Testis (tissue), 5 donors: ENCODE measurements at places on chromosomes 11 and 22.

GRCh38 chr11:95101935-95102334 is 12.3 kb downstream of the ENDOD1 start:
- H3K4me3 ChIP-seq = no peak overlapping the region
- no peaks in the 10 kb centered on the region for H3K27me3 ChIP-seq
- no peak overlapping the region for H3K27ac ChIP-seq
- H3K36me3 ChIP-seq = no peaks in the 10 kb centered on the region
- DNase-seq = no peak

- H3K4me3 ChIP-seq = no peak overlapping the region
- no peaks in the 10 kb centered on the region for H3K4me1 ChIP-seq
- no peak for DNase-seq
- no peak overlapping the region for H3K27ac ChIP-seq
- H3K36me3 ChIP-seq = no peaks in the 10 kb centered on the region
Observed at GRCh38 chr22:37442537-37442936, 15.3 kb upstream of the ELFN2 start.

- peak overlapping the region; percentile 96 for H3K4me3 ChIP-seq
- peaks cover 10% of the 10 kb centered on the region for H3K4me1 ChIP-seq
- DNase-seq = no peak
- H3K27ac ChIP-seq = peak overlapping the region; percentile 93
- H3K27me3 ChIP-seq = no peaks in the 10 kb centered on the region
Observed at GRCh38 chr22:45164270-45165088, 754 bp downstream of the NUP50 start.

DNA sequence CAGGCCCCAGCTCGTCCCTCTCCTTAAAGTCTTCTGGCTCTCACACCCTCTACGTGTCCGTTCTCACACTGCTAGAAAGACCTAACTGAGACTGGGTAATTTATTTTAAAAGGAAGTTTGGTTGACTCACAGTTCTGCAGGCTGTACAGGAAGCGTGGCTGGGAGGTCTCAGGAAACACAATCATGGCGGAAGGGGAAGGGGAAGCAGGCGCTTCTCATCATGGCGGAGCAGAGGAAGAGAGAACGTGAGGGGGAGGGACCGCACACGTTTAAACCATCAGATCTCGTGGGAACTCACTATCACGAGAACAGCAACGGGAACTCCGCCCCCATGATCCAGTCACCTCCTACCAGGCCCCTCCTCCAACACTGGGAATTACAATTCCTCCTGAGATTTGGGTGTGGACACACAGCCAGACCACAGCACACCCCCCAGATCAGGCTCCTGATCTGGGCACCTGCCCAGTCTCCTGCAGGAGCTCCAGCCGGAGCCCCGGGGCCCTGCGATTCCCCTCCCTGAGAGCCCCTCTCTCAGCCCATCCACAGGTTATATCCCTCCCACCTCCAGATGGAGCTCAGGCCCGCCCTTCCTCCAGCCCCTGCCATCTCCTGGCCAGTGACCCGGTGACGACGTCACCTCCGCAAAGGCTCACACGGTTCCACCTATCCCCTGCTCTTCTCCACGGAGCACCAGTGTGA is 170.2 kb downstream of the BRD1 start:
- no peaks in the 10 kb centered on the region for H3K27me3 ChIP-seq
- H3K4me1 ChIP-seq = no peaks in the 10 kb centered on the region
- peak; percentile 82 for DNase-seq
- H3K36me3 ChIP-seq = no peaks in the 10 kb centered on the region
- peak overlapping the region; percentile 41 for H3K27ac ChIP-seq

- H3K27me3 ChIP-seq = no peaks in the 10 kb centered on the region
- no peak for DNase-seq
- H3K4me1 ChIP-seq = no peaks in the 10 kb centered on the region
- H3K27ac ChIP-seq = no peak overlapping the region
- H3K36me3 ChIP-seq = no peaks in the 10 kb centered on the region
Observed at GRCh38 chr11:5335170-5335569, 8.2 kb downstream of the OR51B5 start.

- no peaks in the 10 kb centered on the region for H3K27me3 ChIP-seq
- H3K27ac ChIP-seq = no peak overlapping the region
- H3K36me3 ChIP-seq = no peaks in the 10 kb centered on the region
- H3K4me1 ChIP-seq = no peaks in the 10 kb centered on the region
- DNase-seq = peak; percentile 60
Observed at GRCh38 chr11:36478700-36479329, 31.3 kb downstream of the TRAF6 start.

DNA sequence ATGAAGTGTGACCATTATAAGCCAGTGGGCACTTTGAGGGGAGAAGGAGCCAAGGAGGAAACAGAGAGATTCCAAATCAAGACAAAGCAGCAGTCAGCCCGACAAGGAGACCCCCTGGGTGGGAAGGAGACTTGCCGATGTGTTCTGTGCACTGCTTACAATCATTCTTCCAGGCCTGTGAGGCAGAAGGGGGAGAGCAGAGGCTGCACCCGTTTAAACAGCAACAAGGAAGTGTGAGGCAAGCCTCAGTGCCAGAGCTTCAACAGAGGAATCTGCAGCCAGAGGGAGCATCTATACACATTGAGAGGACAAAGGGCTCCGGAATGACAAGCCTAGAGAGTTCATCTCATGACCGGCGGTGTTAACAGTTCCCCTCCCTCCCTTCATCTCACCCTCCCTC is 121.1 kb downstream of the NXPE2 start:
- H3K4me3 ChIP-seq = no peak overlapping the region
- DNase-seq = no peak
- no peaks in the 10 kb centered on the region for H3K36me3 ChIP-seq
- H3K4me1 ChIP-seq = no peaks in the 10 kb centered on the region
- no peaks in the 10 kb centered on the region for H3K27me3 ChIP-seq
- no peak overlapping the region for H3K27ac ChIP-seq

DNA sequence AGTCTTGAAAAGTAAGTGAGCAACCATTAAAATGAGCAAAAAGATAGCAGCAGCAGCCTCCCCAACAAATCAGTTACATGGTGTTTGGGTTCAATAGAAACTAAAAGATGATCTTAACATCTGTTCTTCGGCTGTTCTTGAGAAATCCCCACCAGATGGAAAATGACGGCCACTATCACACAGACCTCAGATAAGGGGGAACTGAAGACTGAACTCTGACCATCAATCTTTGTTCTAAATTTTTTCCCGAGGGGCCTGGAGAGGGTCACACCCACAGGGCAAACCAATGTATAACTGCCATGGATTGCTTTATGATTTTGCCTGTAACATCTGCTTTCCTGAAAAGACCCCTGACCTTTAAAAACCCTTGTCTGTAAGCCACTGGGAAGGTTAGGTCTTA is 624.8 kb upstream of the KIRREL3 start:
- peaks cover 8% of the 10 kb centered on the region for H3K4me1 ChIP-seq
- H3K27me3 ChIP-seq = no peaks in the 10 kb centered on the region
- no peak for DNase-seq
- H3K36me3 ChIP-seq = no peaks in the 10 kb centered on the region
- no peak overlapping the region for H3K27ac ChIP-seq

GRCh38 chr11:132253469-132254264 is 883.3 kb downstream of the NTM start:
- no peak overlapping the region for H3K4me3 ChIP-seq
- H3K36me3 ChIP-seq = no peaks in the 10 kb centered on the region
- H3K27ac ChIP-seq = no peak overlapping the region
- no peak for DNase-seq

- peaks cover 2% of the 10 kb centered on the region for H3K4me1 ChIP-seq
- DNase-seq = no peak
- H3K36me3 ChIP-seq = no peaks in the 10 kb centered on the region
Observed at GRCh38 chr11:118049771-118050170, 27.1 kb upstream of the TMPRSS4 start.

DNA sequence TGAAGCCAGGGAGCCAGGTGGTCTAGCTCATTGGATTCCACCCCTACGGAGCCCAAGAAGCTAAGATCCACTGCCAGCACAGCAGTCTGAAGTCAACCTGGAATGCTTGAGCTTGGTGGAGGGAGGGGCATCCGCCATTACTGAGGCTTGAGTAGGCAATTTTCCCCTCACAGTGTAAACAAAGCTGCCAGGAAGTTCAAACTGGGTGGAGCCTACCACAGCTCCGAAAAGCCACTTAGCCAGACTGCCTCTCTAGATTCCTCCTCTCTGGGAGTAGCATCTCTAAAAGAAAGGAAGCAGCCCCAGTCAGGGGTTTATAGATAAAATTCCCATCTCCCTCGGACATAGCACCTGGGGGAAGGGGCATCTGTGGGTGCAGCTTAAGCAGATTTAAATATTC is 620.3 kb downstream of the NELL1 start:
- H3K36me3 ChIP-seq = no peaks in the 10 kb centered on the region
- H3K4me1 ChIP-seq = no peaks in the 10 kb centered on the region
- H3K4me3 ChIP-seq = no peak overlapping the region
- H3K27me3 ChIP-seq = no peaks in the 10 kb centered on the region
- no peak for DNase-seq
- no peak overlapping the region for H3K27ac ChIP-seq

DNA sequence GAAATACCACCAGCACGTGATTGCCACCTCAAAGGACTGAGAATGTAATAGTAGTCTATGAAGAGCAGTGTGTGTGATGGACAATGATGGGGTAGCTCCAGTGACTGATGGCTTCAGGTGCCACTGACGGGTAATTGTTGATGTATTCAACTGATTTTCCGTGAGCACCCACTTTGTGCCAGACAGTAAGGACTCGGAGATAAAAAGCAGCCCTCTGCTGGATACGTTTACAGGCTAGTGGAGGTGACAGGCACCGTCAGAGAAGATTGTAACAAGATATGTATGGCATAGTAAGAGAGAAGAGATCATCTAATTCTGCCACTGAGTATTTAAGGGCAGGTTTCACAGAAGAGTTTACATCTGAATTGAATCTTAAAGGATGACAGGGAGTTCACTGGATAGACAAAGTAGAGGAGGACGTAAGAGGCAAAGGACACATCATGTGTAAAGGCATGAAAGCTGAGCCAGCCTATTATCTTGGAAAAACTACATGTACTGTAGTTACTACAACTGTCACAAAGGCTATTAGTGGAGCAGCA is 1.1 kb upstream of the ENTHD1 start:
- peaks cover 12% of the 10 kb centered on the region for H3K4me1 ChIP-seq
- no peak for DNase-seq
- H3K27ac ChIP-seq = no peak overlapping the region
- H3K36me3 ChIP-seq = no peaks in the 10 kb centered on the region
- no peak overlapping the region for H3K4me3 ChIP-seq

DNA sequence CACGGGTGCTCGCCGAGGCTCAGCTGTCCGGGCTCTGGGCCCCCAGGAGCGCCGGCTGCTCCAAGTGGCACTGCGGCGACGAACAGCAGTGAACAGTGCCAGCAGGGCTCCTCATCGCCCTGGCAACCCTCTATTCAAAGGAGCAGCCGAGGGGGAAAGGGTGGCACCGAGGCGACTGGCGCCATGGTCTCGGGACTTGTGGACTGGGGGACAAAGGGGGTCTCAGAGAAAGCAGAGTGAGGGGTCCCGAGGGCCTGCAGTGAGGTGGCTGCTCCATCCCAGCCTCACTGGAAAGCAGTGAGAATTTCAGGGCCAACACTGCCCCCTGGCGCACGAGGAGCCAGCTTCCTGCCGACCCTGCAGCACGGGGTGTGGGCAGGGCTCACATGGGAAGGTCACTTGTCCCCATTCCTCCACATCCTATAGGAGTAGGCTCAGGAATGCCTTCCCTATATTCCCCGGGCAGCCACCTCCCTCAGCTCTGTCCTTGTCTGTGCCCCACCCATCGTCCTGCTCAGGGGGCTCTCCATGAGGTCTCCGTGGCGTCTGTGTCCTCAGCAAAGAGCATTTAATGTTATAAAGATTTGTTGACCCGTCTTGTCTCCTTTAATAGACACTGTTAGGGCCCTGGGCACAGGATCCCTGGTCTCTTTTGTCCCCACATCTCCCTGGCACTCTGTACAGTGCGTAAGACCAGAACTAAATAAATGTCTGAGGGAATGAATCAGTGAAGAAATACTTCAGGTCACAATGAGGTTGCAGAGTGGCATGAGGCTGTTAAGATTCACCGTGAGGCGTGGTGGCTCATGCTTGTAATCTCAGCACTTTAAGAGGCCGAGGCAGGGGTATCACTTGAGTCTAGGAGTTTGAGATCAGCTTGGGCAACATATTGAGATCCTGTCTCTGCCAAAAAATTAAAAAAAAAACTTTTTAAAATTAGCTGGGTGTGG is 26.4 kb downstream of the LRFN4 start:
- no peak overlapping the region for H3K27ac ChIP-seq
- H3K27me3 ChIP-seq = no peaks in the 10 kb centered on the region
- no peaks in the 10 kb centered on the region for H3K36me3 ChIP-seq
- no peaks in the 10 kb centered on the region for H3K4me1 ChIP-seq
- DNase-seq = peak; percentile 56
- H3K4me3 ChIP-seq = no peak overlapping the region

- no peaks in the 10 kb centered on the region for H3K27me3 ChIP-seq
- no peaks in the 10 kb centered on the region for H3K4me1 ChIP-seq
- H3K4me3 ChIP-seq = no peak overlapping the region
- H3K27ac ChIP-seq = no peak overlapping the region
- no peak for DNase-seq
Observed at GRCh38 chr11:114616516-114616915, 20.9 kb upstream of the NXPE4 start.

GRCh38 chr11:72238040-72238450 is 5.9 kb downstream of the PHOX2A start:
- H3K27me3 ChIP-seq = no peaks in the 10 kb centered on the region
- peak; percentile 60 for DNase-seq
- no peak overlapping the region for H3K4me3 ChIP-seq
- H3K27ac ChIP-seq = no peak overlapping the region
- H3K36me3 ChIP-seq = no peaks in the 10 kb centered on the region

DNA sequence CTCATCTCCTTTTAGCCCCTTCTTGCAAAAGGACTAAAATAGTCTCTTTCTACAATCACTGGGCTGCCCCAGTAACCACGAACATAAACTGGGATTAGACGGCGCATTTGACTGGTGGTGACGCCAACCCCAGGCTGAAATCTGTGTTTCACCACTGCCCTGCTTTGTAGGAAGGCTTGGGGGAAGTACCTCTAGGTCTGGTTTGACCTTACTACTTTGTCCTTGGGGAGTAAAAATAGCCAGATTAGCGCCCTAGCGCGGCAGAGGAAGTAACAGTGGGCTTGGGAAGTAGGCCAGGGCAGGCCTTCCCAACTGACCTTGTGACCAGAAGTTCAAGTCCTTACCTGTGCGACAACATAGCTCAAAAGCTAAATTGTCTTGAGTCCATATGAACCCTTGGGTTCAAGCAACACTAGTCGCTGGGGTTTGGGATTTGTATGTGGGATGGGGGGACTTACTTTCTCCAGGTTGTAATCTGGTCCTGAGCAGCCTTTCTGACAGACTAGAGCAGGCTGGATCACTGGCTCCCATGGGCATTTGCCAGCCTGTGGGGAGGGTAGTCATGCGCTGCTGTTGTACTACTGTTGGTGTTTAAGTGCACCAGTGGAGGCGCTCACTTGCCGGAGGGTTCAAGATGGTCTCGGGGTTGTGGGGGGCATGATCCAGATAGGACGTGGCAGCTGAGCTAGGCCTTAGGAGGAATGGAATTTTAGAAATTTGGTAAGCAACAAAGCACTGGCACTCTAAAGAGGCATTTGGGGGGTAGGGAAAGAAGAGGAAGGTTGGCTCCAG is 953 bp upstream of the PACS1 start:
- H3K36me3 ChIP-seq = no peaks in the 10 kb centered on the region
- peak overlapping the region; percentile 87 for H3K27ac ChIP-seq
- H3K27me3 ChIP-seq = no peaks in the 10 kb centered on the region
- H3K4me3 ChIP-seq = peak overlapping the region; percentile 71

- H3K36me3 ChIP-seq = no peaks in the 10 kb centered on the region
- no peaks in the 10 kb centered on the region for H3K27me3 ChIP-seq
- H3K27ac ChIP-seq = no peak overlapping the region
- H3K4me1 ChIP-seq = no peaks in the 10 kb centered on the region
- DNase-seq = no peak
Observed at GRCh38 chr11:15161790-15162189, 47.1 kb downstream of the INSC start.
